Activated CD4-positive, CD25-positive, alpha-beta regulatory T cell (primary cell): ENCODE measurements at places on chromosomes 3 and 15.

GRCh38 chr3:134636406-134636805, 14.4 kb downstream of the KY start:
- DNase-seq = no peak

DNA sequence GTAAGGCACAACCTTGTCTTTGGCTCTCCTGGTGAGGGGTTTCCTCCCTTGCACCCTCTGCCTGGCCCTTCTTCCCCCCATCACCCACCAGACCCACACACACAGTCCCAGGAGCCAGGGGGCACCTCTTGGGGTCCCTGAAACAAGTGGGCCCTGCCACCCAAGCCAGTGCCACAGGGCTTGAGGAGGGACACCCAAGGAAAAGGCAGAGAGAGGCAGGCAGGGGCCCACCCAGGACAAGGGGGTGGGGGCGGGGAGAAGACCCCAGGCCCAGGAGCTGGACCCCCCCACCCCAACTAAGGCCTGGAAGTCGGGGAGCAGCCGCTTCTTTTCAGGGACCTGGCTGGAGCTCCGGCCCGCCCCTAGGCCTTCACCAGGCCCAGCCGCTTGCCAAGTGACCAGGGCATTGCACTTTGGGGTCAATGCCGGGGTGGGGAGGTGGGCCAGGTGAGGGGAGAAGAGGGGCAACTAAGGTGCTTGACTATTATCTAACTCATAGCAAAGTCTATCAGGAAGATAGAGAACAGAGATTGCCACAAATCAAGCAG, 88.9 kb downstream of the KCNMB2 start:
- no peak for DNase-seq

DNA sequence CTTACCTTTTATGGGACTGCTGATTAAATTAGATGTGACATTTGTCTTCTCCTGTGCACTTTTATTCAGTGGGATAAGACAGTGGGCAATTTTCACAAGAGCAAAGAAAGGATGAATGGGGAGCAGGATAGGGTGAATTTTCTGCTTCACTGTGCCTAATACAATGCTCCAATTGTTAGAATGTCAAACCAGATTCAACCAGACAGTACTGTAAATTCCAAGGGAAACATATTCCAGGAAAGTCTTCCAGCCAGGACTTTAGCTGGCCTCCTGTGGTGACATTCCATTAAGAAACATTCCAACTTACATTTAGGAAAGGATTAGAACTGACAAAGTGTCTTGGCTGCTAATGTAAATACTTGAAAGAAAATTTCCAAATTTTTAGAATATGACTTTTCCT, 100.1 kb upstream of the PROK2 start:
- DNase-seq = no peak

GRCh38 chr15:95872366-95872771, 458.1 kb upstream of the NR2F2 start:
- DNase-seq = no peak

DNA sequence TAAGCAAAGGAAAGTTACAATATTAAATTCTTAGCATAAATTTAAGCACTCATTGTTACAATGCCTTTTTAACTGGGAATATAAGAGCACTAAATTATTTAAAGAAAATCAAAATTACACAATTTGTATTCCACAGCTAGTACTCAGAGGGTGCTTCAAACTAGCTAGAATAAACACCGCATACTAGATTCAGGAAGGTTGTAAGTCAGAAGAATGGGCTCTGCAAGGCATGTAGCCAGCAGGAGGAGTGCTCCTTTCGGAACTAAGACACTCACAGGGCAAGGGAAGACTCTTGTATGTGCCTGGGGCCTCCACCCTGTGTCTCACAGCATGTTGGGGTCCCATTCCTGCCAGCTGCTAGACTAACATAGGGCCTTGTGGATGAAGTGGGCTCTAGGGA, 327.7 kb upstream of the ALCAM start:
- no peak for DNase-seq

GRCh38 chr15:67227846-67228245, 26.6 kb downstream of the AAGAB start:
- DNase-seq = no peak

DNA sequence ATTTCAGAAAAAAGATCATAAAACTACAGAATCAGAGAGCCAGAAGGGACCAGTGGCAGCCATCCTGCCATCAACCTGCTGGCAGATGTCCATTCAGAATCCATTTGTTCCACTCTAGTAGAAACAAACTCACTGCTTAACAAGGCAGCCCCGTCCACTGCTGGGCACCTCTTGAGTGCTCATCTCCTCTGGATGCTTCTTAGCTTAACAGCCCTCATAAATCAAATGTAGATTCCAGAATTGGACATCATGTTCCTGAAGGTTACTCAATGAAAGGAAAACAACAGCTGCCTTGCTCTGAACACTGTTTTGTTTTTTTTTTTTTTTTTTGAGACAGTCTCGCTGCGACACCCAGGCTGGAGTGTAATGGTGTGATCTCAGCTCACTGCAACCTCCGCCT, 37.3 kb downstream of the ABCC5 start:
- no peak for DNase-seq

DNA sequence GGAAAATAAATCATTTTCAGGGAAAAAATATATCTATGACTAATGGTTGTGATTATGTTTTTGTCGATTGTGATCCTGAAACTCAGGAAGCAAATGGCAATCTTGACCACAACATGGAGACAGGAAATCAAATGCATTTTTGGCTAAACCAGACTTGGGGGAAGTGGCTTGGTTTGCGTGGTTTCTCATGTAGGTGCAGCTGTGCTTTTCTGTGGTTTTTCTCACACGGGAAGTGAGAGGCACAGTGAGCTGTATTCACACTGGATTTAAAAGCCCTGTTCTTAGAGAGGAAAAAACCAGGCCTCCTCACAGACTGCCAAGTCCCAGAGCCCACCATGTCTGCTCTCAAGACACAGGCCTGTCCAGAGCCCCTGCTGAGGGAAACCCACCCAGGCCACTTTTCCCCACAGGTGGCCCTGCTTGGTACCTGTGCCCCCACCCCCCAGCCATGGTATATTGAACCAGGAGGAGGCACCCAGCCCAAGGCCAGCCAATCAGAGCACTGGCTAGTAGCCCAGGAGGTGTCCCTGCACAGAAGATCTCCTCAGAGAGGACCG, 46.1 kb downstream of the BTD start:
- no peak for DNase-seq

GRCh38 chr3:146386936-146387335, 82.4 kb downstream of the PLSCR2 start:
- no peak for DNase-seq

DNA sequence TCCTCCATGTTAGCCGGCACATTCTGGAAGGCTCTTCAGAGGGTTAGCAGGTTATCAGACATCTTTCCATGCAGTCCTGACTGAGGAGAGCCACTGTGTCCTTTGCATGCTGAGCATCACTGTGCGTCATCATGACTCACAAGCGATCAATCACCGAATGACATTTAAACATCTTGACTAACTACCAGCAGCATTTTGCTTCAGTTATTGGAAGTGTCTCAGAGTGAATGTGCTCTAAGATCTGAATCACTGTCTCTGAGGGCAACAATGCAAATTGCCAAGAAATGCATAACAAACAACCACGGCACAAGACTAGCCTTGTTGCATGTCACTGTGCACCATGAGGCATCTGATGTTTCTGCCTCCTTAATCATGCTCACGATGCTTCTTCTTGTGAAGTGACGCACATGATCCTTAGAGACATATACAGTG, 18.3 kb upstream of the ATP8B4 start:
- peak; percentile 14 for DNase-seq

GRCh38 chr3:42366550-42366949, 43.9 kb downstream of the LYZL4 start:
- DNase-seq = no peak

DNA sequence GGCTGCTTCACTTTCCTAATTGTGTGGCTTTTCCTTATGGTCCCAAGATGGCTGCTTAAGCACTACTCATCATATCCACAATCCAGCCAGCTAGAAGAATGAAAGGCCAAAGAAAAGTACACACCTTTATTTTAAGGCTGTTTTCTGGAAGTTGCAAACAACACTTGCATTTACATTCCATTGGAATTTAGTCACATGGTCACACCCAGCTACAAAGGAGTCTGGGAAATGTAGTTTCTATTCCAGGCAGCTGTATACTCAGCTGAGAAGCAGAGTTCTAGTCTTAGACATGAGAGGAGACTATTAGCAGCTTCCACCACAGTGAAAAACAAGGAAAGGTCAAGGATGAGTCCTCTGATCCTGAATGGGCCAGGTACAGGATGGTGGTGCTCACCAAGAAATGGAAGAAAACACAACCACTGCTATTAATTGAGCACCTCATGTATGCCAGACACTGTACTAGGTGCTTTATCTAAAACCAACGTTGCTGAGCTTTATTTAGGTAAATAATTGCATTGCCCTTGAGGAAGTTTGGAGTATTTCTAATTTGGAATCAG, 28.0 kb upstream of the ATG7 start:
- DNase-seq = no peak

DNA sequence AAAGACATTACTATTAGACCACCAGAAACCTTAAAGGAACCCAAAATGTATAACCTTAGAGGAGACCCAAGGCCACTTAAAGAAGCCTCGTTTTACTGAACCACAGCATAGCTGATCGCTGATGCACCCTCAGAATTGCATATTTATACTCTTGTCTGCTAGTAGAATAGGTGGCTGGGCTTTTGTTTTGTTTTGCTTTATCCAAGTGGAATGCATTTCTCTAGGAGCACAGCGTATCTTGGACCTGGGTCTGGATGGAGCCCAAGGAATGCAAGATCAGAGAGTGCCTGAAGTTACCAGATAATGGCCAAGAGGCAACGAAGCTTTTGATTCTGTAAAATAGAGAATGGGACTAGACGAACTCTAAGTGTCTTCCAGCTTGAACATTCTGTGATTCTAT, 129.2 kb upstream of the COL8A1 start:
- DNase-seq = no peak

DNA sequence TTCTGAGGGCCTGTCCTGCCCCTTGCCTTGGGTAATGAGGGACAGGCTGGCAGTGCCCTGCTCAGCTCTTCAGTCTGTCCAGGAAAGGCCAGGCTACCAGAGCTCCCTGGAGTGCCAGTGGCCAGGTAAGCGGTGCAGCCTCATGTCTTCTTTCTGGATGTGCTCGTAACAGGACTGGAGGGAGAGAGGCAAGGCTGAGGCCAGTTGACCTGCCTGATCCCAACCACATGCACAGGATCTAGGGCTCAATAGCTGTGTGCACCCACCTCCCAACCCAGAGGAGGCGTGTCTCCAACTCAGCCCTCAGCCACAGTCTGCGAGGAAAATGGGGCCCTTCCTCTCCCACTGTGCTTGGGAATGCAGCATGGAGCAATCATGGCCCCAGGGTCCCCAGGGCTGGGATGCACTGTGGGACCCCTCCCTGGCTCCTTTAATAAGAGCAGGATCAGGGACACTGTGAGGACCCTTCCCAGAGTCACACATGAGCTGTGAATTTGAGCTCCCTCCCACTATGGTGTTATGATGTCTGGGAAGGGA, 22.5 kb downstream of the ALS2CL start:
- no peak for DNase-seq

GRCh38 chr3:56253941-56254665, 214.2 kb downstream of the ERC2 start:
- no peak for DNase-seq

GRCh38 chr3:149217347-149217746, 4.3 kb downstream of the CP start:
- DNase-seq = no peak

GRCh38 chr15:88509321-88509720, 37.2 kb downstream of the DET1 start:
- DNase-seq = no peak

DNA sequence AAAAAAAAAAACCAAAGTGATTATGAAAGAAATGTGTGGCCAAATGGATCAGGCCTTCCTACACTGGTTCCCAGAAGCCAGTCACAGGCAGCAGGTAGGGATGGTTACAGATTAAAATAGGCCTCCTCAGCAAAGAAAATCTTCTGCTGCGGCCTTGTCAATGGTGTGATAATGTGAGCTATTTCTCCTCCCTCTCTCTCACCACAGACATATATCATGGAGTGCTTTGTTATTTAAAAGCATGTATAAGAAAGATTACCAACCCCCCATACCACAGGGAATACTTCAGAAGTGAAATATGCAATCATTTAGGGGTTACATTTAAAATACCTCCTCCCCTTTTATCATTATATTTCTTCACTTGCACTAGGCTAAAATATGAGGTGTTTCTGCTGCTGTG, 32.2 kb upstream of the LRTM1 start:
- DNase-seq = no peak

DNA sequence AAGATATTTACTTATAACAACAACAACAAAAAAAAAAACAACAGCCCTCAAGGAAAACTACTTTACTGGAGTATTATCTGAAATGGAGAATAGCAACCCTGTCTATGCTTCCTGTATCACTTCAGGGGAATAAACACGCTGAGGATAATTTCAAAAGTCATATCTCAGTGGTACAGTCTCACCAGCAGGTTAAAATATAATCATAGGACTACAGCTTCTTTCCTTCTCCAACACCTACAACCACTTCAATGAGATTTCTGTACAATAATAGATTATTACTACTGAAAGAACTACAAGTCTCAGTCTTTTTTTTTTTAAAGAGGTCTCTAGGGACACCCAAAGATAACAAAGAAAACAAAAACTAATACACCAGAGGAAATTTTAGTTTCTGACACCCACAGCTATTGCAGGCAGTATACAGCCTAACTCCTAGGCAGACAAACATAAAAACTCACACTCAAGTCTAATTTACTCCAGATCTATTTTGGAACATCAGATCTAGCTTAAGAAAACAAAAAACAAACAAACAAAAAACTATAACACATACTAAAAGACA, 268.2 kb downstream of the BCHE start:
- no peak for DNase-seq

DNA sequence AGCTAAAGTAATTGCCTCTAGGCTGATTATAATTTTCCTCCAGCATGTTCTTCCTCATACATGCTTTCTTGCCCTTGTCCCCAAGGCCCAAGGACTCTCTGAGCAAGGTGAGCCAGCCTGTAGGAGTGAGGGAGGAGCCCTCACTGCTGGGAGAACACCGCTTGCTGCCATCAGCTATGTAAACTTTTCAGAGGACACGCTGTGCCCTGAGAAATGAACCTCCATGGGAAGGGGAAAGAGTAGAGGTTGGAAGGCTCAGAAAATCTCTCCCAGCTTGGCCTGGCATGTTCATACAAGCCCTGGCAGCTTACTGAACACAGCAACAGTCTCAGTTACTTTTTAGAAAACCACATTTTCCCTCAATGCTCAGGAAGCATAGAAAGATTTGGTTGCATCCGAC, 103.0 kb upstream of the SLC24A5 start:
- no peak for DNase-seq
